HL-60 (cell line): ENCODE measurements at places on chromosomes 4 and X.

DNA sequence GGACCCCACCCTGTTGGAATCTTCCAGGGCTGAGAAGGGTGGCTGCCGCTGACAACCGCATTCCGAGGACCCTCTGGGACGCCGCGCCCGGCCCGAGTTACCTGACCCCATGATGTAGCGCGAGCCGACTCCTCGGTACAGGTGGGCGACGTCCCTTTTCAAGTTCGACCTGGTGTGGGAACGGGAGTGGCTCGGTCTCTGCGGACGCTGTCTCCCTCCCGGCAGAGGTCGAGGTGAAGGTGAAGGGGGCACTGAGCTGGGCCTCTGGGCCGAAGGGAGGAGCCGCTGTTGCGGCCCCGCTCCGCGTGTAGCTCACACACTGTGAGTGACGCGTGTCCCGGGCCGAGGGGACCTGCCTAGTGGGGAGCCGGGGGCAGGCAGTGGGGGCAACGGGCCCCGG is 4.5 kb downstream of the GTPBP6 start:
- no peak for DNase-seq

- DNase-seq: no peak
These were observed 77.0 kb upstream of the ENPP6 start for GRCh38 chr4:184294606-184295133.

DNA sequence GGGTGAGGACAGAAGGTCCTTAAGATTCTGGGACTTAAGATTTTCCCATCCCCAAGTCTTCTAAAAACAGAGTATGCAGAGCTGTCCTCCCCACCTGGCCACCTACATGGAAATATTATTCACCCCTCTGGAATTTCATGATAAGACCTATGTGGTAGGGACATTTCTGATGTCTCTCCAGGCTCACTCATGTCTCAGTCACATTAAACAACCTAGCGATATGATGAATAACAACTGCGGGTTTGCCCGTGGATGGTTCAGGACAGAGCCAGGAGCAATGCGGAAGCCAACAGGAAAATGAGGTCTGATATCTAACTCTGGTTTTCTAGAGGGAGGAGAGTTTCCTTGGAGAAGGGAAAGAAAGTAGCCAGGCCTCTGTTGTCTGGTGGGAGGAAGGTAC is 47.4 kb downstream of the TEX13A start:
- DNase-seq: no peak

- no peak for DNase-seq
These were observed 86.0 kb downstream of the FUNDC1 start for GRCh38 chrX:44456685-44457084.

DNA sequence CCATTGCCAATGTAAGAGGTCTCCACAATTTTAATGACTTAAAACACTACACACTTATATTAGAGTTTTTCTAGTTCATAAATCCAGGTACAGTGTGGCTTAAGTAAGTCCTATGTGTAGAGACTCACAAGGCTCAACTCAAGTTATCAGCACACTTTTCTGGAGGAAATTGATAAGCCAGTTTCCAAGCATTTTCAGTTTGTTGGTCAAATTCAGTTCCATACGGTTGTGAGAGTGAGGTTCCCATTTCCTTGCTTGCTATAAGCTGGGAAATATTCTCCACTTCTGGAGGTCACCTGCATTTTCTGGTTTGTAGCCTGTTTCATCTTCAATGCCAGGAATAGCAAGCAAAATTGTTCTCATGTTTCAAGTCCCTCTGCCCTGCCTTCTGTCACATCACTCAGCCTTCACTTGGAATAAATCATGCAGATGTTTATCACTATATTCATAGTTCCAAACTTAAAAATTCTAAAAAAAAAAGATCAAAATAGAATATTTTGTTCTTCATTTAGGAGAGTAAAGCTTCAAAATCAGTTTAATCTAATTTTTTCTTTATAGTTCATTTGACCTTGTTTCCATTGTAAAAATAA is 1137.5 kb upstream of the INTU start:
- no peak for DNase-seq

DNA sequence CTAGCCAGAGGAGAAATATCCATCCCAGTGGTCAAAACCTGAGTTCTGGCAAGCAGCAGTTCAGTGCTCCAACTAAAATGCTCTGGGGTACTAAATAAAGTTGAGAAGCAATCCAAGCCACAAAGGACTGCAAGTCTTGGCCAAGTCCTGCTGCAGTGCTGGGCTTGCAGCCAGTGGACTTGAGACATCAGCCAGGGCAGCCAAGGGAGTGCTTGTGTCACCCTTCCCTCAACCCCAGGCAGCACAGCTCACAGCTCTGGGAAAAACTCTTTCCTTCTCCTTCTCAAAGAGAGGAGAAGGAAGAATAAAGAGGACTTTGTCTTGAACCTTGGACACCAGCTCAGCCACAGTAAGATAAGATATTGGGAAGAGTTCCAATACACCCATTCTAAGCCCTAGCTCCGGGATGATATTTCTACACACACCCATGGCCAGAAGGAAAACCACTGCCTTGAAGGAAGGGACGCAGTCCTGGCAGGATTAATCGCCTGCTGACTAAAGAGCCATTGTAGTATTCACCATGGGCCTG is 99.8 kb downstream of the PTCHD1 start:
- DNase-seq: no peak

GRCh38 chrX:70452143-70452733 is 7.6 kb downstream of the DLG3 start:
- DNase-seq: no peak

DNA sequence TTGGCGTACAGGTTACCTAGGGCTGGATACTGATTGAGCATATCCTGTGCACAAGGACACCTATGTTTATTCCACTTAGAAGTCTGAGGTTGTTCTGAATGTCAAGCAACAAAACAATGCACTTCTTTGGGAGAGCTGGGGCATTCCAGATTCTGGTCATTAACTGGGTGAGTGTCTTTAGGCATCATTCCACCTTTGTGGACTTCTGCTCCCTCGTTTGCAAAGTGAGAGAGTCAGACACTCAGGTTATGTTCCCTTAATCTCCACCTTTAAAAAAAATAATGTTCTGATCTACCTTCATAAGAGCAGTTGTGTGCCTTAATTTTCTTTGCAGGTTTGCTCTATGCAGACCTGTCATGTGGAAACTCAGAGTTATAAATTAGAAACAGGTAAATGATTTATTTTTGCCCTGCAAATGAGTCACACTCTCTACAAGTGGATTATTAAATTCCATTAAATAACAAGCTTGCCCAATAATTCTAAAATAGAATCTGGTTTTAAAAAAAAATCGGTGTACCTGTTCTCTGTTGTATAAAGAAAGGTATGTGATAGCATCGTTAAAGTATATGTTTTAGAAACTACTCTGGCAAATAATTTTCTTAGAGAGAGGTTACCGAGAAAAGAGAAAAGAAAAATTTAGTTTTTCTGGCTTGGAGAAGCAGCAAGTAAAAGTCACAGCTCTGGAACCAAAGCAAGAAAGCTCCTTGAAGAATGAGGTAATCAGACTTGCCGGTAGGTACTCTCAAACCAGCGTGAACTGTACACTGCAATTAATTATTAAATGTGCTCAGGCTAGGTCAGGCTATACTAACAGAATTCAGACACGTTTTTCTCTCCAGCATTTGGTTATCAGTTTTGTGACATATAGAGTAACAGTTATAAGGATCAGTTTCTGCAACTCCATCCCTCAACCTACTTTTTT is 93.2 kb downstream of the SORBS2 start:
- DNase-seq: no peak

DNA sequence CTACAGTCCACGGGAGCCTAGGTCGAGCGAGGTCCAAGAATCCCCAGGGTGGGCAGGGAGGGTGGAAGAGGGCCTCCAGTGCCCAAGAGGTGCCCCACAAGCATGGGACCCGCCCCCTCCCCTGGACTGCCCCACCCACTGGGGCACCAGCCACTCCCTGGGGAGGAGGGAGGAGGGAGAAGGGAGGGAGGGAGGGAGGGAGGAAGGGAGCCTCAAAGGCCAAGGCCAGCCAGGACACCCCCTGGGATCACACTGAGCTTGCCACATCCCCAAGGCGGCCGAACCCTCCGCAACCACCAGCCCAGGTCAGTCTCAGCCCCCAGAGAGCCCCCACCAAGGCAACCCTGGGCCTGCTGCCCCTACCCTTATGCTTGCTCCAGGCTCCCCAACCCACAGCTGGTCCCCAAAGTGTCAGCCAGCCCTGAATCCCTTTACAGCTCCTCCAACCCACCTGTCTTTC is at the start of gene GATA1:
TSS of gene GATA1 (plus strand) at position 250 of the 460 bp plus-strand sequence. CDS start 4,520 bp downstream, outside the sequence.
- DNase-seq: no peak

- no peak for DNase-seq
These were observed 65.3 kb downstream of the ANTXR2 start for GRCh38 chr4:80007745-80008149.

GRCh38 chr4:12679217-12679616 is 804.9 kb downstream of the RAB28 start:
- no peak for DNase-seq

DNA sequence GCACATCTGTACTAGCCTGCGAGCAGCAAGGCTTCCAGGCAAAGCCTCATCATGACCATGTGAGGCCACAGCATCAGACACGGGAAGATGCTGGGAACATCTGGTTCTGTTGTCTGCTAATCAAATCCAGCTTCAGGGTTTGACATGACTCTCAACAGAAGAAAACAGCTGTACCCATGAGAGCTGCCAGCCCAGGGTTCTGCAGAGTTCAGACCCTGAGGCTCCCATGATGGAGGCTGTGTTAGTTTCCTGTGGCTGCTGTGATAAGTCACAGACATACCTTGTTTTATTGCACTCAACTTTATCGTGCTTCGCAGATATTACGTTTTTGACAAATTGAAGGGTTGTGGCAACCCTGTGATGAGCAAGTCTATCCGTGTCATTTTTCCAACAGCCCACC is 37.5 kb downstream of the JAKMIP1 start:
- DNase-seq: no peak

GRCh38 chr4:141121101-141121500 is 12.2 kb downstream of the RNF150 start:
- DNase-seq: no peak

- no peak for DNase-seq
These were observed 3.7 kb downstream of the GABRQ start for GRCh38 chrX:152641256-152641875.

- DNase-seq: no peak
These were observed 26.6 kb upstream of the MAN2B2 start for GRCh38 chr4:6548201-6548881.

- DNase-seq: no peak
These were observed 21.4 kb upstream of the PGM2 start for GRCh38 chr4:37805091-37805490.
